NCI-H774 (cell line): ENCODE measurements at places on chromosomes 2 and 18.

- no peak for DNase-seq
These were observed 56.0 kb downstream of the MAPRE2 start for GRCh38 chr18:35097195-35097594.

DNA sequence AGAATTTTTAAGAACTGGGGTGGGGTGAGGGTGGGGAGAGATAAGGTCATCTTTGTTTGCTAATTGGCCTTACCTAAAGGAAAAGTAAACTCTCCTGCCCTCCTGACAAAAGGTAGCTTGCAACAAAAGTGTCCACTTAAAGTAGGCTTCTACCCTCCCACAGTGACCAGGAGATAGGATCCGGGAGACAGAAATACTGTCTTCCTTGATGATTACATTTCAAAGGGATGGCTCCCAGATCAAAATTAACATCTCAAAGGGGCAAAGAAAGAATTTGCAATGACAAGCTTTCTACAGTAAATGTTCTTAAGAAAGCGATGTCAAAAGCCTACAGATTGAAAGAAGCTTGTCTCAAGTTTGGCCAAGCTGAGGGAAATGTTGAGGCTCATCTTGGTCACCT is 775.3 kb downstream of the CPS1 start:
- DNase-seq: no peak

DNA sequence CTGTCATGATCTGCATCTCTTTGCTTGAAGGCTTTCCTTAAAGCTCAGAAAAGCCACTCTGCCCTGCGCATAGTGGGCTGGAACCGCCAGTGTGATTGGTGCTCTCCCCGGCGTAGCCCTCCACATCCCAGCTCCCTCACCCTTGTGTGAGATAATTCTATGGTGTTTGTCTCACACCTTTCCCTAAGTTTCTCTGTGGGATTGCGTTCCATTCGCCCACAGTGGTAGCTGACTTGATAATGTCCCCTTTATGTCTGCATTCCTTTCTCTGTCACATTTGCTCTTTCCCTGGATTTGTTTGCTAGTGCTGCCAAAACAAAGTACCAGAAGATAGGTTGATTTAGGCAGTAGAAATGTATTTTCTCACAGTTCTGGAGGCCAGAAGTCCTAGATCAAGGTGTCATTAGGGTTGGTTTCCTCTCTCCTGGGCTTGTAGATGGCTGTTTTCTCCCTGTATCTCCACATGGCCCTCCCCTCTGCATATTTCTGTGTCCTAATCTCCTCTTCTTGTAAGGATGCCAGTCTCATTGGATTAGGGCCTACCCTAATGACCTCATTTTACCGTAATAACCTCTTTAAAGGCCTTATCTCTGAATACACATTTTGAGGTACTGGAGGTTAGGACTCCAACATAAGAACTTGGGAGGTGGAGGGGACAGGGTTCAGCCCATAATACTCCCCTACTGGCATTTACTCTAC is 7.4 kb upstream of the TMEM87B start:
- DNase-seq: no peak

GRCh38 chr2:8076448-8077342 is 605.2 kb upstream of the ID2 start:
- DNase-seq: no peak
